ELF-1 (cell line): ENCODE measurements at places on chromosomes 16 and 17.

- DNase-seq: no peak
Measured at GRCh38 chr16:29114574-29114973, 129.7 kb downstream of the LAT start.

DNA sequence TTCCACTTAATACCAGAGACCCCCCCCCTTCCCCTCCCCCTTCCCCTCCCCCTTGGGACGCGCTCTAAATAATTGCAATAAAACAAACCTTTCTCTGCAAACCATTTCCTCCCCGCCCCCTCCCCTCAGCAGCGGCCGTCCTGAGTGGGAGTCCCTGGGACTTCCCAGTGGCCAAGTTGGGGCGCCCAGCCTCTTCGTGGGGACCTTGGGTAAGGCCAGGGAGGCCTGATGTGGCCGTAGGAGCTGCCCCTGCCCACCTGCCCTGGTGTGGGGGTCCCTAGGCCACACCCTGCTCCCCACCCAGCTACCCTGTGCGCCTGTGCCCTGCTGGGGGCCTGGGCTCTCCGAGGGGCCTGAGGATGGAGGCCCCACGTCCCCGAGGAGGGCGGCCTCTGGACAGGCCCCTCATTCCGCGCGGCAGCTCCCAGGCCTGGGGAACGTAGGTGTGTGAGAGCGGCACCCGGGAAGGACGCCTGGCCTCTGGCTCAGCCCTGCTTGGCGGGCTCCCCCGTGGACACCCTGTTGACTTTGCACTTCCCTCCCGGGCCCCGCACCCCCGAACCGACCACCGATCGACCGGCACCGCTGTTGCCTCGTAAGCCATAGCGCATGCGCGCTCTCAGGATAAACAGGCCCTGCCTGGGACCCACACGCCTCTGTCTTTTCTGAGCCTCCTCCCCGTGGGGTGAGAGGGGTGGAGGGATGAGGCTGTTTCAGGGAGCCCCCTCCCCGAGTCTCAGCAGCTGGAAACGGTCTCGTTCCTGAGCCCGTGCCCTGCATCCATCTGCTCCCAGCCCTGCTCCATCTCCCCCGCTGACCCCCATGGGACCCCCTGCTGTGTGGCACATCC lies 9.0 kb downstream of the NTHL1 start:
- no peak for DNase-seq

DNA sequence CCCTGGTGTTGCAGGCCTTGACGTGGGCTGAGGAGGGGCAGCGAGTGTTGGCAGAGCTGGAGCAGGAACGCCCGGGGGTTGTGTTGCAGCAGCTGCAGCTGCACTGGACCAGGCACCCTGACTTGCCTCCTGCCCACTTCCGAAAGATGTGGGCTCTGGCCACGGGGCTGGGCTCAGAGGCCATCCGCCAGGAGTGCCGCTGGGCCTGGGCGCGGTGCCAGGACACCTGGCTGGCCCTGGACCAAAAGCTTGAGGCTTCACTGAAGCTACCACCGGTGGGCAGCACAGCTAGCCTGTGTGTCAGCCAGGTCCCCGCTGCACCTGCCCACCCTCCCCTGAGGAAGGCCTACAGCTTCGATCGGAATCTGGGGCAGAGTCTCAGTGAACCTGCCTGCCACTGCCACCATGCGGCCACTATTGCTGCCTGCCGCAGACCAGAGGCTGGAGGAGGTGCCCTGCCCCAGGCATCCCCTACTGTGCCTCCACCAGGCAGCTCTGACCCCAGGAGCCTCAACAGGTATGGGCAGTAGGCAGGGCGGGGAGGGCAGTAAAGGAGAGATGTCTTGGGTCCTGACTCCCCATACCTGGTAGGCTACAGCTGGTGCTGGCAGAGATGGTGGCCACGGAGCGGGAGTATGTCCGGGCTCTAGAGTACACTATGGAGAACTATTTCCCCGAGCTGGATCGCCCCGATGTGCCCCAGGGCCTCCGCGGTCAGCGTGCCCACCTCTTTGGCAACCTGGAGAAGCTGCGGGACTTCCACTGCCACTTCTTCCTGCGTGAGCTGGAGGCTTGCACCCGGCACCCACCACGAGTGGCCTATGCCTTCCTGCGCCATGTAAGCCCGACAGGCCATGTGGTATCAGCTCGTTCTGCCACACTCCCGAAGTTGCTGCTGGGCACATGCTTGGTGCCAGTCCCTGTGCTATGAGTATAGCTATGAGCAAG lies 5.6 kb downstream of the PLEKHG4 start:
- DNase-seq: peak; percentile 79

DNA sequence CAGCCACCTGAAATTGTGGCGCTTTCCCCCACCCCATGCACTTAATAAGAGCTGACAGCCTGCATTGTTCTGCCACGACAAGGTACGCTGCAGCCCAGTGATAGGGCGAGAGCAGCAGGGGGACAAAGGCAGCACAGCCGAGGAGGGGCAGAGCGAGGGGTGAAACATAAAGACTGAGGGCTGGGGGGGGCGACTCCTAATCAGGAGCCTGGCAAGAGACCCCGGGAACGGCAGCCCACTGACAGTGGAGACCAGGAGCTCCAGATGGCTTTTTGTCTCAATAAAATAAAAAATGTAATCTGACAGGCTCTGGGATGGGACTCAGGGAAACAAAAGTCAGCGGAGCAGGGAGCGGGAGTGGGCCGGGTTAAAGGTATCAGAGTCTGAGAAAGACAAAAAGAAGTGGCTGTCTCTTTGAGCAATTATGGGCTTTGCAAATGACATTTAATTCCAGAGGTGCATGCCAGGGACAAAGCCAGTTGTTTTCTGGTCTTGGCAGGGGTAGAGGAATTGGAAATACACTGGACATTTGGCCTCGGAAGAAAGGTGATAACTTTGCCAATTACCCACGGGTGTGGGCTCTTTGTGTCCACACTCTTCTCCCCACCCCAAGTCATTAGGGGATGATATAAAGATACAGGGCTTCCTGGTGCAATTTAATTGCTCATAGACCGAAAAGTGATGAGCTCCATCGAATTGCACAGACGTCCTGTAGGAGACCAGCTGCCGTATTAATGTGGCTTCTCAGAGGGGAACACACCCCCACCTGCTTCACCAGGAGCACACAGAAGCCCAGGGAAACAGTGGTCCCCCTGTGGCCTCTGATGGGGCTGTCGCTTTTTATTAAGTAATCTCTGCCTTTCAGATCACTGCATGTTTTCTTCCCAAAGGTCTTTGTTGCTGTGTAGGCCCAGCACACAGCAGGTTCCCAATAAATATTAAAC lies 17.6 kb upstream of the CCDC182 start:
- DNase-seq: peak; percentile 21
